ENCODE measurements at places on chromosomes 6 and 20.

DNA sequence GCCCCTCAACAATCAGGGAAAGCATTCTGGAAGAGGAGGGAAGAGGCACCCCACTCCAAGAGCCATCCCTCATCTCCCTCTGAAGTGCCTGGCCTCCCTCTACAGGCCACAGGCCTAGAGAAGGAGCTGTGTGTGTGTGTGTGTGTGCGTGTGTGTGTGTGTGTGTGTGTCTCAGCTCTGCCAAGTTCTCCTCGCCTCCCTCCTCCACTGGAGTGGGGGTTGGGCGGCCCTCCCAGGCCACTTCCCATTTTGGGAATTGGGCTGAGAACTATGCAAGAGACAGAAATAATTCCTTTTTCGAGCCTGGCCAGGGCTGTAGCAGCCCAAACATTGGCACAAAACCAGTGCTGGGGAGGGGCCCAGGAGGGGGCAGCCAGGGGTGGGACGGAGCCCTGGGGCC lies 35.7 kb downstream of the KCNB1 start:
- peak; percentile 13 for DNase-seq

DNA sequence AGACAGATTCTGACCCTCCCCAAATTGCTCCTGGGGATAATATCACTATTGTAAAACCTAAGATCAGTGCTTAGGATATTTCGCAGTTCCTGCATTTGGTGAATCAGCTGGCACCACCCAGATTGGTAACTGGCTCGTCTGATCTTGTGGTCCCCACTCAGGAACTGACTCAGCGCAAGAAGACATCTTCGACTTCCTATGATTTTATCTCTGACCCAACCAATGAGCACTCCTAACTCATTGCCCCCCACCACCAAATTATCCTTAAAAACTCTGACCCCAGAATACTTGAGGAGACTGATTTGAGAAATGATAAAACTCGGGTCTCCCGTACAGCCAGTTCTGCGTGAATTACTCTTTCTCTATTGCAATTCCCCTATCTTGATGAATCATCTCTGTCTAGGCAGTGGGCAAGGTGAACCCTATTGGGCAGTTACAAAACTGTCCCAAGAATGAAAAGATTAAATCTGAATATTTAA lies 55.7 kb upstream of the PRND start:
- peak; percentile 77 for DNase-seq

- no peak for DNase-seq
Measured at GRCh38 chr6:134162932-134163331, 110.5 kb upstream of the SLC2A12 start.

DNA sequence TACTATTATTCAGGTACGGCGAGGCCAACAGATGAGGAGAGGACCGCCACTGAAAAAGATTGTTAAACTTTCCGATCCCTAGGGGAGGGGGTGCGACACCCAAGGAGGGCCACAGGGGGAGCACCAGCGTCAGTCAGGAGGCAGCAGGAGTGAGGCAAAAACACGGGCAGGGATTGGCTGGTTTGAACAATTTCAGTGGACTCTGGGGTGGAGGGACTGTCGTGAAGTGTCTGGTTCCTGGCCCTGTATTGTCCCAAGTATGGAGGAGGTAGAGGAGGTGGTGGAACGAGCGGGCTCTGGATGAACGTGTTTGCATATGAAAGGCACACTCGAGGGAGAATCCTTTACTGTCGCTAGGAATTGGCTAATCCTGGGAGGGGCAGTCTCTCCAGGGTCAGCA lies 32.5 kb upstream of the MCUR1 start:
- no peak for DNase-seq

GRCh38 chr6:106735136-106735633 lies 105.8 kb downstream of the QRSL1 start:
- DNase-seq, result no peak

DNA sequence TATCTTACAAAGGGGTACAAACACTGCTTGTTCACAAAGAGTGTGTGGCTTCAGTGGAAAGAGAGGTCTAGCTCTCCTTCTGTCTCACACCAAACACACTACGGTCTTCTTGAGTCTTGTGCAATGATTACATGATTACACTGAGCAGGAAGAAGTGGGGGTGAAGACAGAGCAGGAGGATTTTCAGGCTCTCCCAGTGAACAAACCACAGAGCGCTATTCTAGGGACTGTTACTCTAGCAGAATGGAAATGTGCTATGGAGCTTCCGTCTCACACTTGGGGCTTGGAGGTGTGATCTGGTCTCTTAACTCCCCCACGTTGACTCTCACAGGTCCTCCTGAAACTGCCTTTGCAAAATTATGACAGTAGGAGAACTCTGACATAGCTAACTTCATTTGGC lies 203.4 kb downstream of the MYLK4 start:
- DNase-seq, result peak; percentile 7

GRCh38 chr6:32659856-32660595 lies 6.4 kb downstream of the HLA-DQB1 start:
- no peak for DNase-seq

DNA sequence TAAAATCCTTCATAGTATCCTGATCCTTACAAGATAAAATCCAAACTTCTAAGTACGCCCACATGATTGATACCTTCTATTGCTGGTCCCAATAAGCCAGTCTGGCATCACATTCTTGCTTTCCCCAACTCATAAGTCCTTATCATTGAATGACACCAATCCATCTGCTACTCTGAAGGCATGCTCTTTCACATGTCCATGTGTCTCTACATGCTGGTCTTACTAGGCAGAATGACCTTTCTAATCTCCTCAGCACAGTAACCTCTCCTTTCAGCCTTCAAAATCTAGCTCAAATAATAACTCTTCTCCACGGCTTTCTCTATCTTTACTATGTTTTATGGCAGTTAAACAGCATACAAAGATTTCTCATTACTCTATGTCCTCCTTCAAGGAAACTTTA lies 71.1 kb downstream of the ASCC3 start:
- no peak for DNase-seq

DNA sequence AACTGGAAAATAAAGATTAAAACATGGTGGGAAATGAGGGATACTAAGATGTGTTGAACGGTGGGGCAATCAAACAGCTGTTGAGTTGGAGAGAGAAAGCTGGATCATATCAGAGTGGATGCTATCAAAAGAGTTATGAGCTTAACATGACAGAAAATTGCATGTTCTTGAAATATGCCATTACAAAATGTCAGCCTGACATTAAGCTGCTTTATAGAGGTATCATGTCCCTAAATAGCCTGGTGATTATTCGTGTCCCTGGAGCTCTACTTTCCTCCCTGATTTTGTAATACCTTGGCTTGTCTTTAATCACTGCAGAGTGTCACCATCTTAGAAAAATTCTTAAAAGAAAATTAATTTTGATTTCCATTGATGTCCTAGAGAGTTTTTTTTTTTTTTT lies 223.1 kb downstream of the PHF3 start:
- DNase-seq, result peak; percentile 34

- DNase-seq, result no peak
Measured at GRCh38 chr6:143222310-143222709, 161.6 kb downstream of the AIG1 start.

DNA sequence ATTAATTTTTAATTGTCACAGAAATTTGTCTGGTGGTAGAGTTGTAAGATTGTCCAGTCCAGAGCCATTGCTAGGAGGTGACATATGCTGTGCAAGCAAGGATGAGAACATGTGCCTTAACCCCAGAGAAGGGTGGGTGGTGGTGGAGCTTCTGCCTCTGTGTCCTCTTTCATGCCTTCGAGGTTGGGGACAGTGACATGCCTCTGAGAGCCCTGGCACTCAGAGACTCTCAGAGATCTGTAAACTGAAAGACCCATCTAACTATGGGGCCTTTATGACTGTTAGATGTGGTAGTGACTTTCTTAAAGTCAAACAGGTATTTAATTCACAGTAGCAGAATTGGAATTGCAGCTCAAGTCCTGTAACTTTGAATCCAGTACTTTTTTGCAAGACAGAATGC lies 132.4 kb downstream of the JARID2 start:
- no peak for DNase-seq

GRCh38 chr20:58611236-58612030 lies 39.6 kb upstream of the STX16 start:
- DNase-seq, result no peak

- peak; percentile 31 for DNase-seq
Measured at GRCh38 chr20:38034961-38035360, 1.4 kb downstream of the RPRD1B start.

GRCh38 chr6:4853349-4853748 lies 77.1 kb downstream of the CDYL start:
- DNase-seq, result peak; percentile 22

- DNase-seq, result peak; percentile 89
Measured at GRCh38 chr20:51628533-51629398, 86.2 kb upstream of the NFATC2 start.

GRCh38 chr6:119844387-119844786 lies 494.8 kb upstream of the MAN1A1 start:
- DNase-seq, result no peak

DNA sequence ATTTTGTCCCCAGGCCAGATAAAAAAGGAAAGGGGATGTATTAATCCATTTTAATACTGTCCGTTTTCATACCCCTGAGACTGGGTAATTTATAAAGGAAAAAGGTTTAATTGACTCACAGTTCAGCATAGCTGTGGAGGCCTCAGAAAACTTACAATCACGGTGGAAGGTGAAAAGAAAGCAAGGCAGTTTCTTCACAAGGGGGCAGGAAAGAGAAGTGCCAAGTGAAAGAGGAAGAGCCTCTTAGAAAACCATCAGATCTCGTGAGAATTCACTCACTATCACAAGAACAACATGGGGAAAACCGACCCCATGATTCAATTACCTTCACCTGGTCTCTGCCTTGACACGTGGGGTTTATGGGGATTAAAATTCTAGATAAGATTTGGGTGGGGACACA lies 152.5 kb downstream of the IBTK start:
- no peak for DNase-seq

DNA sequence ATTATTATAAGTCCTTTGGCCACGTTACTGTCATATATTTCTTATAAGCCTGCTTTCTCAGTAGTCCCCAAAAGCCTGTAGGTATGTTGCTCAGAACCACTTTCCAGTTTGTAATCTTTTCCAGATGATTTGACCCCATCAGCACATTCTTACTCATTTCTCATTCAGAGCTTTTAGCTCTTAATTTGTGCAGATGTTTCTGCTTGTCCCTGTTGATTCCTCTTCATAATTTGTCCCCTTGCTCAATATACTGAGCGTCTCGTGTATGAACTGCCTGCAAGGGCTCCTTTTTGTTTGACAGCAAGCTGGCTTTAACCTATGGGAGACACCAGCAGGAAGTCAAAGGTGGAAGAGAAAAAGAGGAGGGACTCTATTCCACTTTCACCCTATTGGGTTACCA lies 733.8 kb upstream of the GJE1 start:
- DNase-seq, result no peak

DNA sequence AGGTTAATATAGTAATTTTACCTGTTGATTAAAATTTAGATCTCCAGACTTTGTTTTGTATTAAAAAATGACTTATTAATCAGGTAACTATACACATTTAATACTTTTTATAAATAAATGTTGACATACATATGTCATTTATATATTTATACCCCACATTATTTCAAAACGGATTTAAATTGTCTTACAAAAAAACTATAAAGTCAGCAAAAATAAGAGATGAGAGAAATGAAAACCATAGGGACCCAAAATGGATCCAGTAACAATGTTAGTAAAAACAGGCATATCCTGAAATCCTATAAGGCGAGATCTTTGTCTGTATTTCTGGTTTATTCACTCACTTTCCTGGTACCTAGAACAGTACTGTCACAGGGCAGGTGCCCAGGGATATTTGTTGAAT lies 91.5 kb downstream of the PACRG start:
- no peak for DNase-seq

GRCh38 chr6:79152269-79152737 lies 74.2 kb upstream of the PHIP start:
- DNase-seq, result peak; percentile 59

- DNase-seq, result peak; percentile 89
Measured at GRCh38 chr6:108946695-108947094, 98.5 kb downstream of the ARMC2 start.

DNA sequence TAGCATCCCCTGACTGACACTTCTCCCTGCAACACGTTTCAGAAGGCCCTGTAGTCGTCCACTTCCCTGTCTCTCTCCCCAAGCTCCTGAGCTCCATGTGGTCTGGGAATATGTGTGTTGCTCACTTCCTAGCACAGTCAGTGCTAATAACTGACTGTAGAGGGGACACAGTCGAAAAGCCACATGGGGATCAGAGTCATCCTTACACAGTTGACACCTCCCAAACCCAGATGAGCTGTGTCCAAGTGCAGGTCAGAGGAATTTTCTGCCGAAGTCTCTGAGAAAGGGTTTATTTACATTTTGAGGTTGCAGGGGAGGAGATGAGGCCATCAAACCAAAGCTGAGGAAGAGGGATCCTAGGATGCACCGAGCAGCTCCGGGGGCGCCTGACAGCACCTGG lies 3.5 kb upstream of the ADAM33 start:
- DNase-seq, result no peak

GRCh38 chr6:144651234-144651633 lies 366.1 kb downstream of the UTRN start:
- DNase-seq, result no peak

- DNase-seq, result no peak
Measured at GRCh38 chr6:107941627-107942026, 16.4 kb downstream of the SEC63 start.

GRCh38 chr6:80003826-80004172 lies 650 bp upstream of the TTK start:
- no peak for DNase-seq

DNA sequence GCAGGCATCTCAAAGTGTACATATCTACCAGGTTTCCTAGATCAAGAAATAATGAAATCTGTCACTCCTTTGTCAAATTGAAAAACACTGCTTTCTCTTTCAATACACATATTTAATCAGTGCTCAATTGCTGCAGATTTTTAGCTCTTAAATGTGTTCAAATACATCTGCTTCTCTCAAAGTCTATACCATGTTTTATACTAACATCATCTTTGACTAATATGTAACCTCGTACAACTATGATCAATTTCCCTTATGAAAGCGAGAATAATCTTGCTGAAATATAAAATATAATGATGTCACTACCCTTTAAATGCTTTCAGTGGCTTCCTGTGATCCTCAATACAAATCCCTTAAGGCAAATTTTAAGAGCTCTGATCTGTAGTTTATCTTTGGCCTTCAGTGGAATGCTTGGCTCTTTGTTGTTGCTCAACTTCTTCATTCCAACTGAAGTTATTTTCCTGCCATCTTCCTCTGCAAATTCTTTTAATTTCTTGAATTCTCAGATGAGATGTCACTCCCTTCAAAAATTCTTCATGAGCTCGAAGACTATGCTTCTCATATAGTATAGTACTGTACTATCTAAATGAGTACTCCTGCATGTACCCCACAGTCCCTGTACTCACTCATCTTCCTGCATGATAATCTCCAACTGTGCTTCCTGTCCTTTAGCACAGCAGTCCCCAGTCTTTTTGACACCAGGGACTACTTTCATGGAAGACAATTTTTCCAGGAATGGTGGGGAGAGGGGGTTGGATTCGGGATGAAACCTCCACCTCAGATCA lies 545.1 kb upstream of the GJE1 start:
- DNase-seq, result peak; percentile 89

DNA sequence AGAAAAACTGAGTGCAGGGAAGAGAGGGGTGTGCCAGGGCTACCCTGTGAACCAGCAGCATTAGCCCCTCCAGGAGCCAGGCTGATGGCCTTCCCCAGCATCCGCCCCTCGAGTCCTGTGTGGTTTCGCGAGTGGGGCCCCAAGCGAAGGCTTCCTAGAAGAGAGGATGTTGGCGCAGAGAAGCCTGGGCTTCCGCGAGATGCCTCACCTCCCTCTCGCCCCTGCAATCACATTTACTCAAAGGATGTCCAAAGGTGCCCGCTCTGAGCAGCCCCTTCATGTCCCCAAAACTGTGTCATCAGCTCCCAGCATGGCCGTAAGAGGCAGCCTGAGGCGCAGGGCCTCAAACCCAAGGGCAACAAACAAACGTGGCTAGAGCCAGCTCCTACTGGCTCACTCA lies 111.7 kb downstream of the PREX1 start:
- DNase-seq, result no peak

GRCh38 chr20:24147479-24147878 lies 158.9 kb upstream of the GGTLC1 start:
- DNase-seq, result no peak
